ENCODE measurements at places on chromosomes 12 and 14. TPM values are rescaled to one million over a fixed set of nuclear protein-coding genes. Genes with fewer than 3 reads are reported as not detected.

The FGF6 gene
- not detected for total RNA-seq

- no peaks in the 10 kb centered on the region for H3K36me3 ChIP-seq
- H3K4me1 ChIP-seq: no peaks in the 10 kb centered on the region
- H3K27ac ChIP-seq: no peak overlapping the region
- H3K27me3 ChIP-seq: no peaks in the 10 kb centered on the region
- H3K4me3 ChIP-seq: no peak overlapping the region
Observed at GRCh38 chr12:66662179-66662578, 16.7 kb downstream of the GRIP1 start.

- no peaks in the 10 kb centered on the region for H3K36me3 ChIP-seq
- DNase-seq: no peak
- no peaks in the 10 kb centered on the region for H3K4me1 ChIP-seq
- H3K27ac ChIP-seq: no peak overlapping the region
- H3K27me3 ChIP-seq: no peaks in the 10 kb centered on the region
Observed at GRCh38 chr14:63277591-63278183, 41.0 kb downstream of the GPHB5 start.

The GALNT9 gene
- not detected for total RNA-seq

DNA sequence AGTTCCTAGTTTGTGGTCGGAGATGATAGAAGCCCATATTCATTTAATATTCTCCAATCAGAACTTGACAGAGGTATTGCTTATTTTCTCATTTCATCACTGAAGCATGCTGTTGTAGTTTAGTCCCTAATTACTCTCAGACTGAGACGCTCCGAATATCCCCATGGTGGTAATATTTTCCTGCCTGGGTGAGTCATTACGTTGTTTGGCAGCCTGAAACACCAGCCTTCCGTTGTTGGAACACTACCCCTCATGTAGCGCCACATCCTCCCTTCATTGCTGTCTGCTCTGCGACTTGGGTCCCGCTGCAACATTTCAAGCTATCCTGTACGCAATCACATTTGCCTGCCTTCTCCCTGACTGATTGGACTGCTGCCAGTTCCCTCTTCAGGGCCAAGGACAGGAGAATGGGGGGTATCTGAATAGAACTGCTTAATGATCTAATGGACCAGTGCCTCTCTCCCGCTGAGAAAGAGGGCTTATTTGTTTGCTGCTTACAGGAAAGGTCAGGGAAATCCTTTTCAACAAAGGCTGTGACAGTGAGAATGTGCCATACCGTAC is 369.1 kb downstream of the NPAS3 start:
- no peak for DNase-seq
- H3K27ac ChIP-seq: no peak overlapping the region
- no peaks in the 10 kb centered on the region for H3K4me1 ChIP-seq
- no peak overlapping the region for H3K4me3 ChIP-seq
- H3K36me3 ChIP-seq: no peaks in the 10 kb centered on the region

DNA sequence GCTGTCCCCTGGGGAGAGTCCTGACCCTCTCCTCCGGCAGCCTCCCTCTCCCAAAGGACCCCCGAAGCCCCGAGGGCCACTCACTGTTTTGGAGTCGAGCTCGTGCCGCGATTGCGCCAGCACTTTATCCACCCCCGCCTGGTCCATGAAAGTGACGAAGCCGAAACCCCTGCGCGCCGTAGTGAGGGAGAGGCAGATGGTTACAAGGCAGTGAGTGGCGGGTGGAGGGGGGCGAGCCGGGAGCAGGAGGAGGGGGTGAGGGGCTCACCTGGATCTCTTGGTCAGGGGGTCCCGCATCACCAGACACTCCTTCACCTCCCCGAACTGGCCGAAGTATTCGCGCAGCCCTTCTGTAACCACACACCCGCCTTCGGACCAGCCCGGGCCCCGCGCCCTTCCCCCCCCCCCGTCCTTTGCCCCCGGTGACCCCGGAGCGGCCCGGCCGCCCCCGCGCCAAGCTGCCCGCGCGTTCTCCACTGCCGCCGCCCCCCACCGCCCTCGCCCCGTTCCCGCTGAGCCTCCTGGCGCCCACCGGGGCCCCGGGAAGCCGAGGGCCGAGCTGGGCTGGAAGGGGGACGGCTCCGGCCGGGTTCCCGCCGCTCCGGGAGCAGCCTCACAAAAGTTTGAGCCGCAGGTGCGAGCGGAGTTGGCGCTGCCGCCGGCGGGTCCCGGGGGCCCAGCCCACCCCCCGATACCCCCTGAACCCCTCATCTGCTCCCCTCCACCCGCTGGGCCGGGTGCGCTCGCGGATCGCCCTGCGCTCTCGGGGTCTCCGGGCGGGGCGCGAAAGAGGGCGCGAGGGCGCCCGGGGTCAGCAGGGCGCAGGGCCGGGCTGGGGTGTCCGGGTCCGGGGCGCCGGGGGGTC is 808 bp downstream of the MSI1 start:
- no peaks in the 10 kb centered on the region for H3K36me3 ChIP-seq
- peaks cover 44% of the 10 kb centered on the region for H3K4me1 ChIP-seq
- peak overlapping the region; percentile 68 for H3K4me3 ChIP-seq
- H3K27ac ChIP-seq: peak overlapping the region; percentile 22
- H3K27me3 ChIP-seq: no peaks in the 10 kb centered on the region

The DEPDC4 gene
- total RNA-seq: 1.4 TPM

DNA sequence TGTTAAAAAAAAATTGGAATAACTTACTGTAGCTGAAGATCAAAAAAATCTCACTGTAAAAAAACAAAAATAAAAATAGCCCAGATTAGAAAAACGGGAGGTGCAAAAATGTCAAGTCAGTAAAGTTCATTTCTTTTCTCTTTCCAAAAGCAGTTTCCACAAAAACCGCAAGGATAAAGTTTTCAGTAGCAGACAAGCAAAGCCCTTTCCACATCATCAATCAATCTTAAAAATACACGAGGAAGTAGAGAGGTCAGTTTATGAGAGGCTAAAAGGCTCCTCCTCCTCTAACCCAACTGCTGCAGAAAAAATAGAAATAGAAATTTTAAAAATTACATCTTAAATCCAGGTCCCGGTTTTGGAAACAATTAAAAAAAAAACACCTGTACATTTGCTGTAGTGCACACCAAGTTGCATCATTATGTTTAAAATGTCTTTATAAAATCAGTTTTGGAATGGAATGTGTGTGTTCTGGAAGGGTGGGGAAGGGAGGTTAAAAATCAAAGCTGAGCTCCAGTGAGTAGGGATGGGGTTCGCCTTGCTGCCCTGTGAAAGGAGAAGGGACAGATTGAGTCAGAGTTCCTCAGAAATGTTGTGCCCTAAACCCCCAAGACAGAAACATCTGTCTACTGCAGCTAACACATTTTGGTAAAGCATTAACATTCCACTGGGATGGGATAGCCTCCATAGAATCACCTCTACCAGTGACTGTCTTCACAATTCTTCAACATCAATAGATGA is 5.8 kb downstream of the HNRNPC start:
- no peak overlapping the region for H3K4me3 ChIP-seq
- no peak for DNase-seq
- H3K27ac ChIP-seq: peak overlapping the region; percentile 13
- no peaks in the 10 kb centered on the region for H3K4me1 ChIP-seq
- H3K36me3 ChIP-seq: peaks cover 55% of the 10 kb centered on the region

DNA sequence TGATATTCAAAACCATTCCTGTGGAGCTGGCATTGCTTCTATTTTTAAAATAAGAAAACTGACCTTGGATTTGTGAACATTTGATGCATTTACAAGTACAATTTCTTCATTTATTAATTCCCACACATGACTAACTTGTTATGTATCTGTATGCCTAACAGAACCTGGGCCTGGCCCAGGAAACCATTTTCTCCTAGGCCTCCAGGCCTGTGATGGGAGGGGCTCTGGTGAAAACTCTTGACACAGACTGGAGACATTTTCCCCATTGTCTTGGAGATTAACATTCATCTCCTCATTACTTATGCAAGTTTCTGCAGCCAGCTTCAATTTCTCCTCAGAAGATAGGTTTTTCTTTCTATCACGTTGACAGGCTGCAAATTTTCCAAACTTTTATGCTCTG is 42.0 kb downstream of the GLIPR1L2 start:
- no peak for DNase-seq
- no peaks in the 10 kb centered on the region for H3K36me3 ChIP-seq
- no peaks in the 10 kb centered on the region for H3K27me3 ChIP-seq
- no peaks in the 10 kb centered on the region for H3K4me1 ChIP-seq

DNA sequence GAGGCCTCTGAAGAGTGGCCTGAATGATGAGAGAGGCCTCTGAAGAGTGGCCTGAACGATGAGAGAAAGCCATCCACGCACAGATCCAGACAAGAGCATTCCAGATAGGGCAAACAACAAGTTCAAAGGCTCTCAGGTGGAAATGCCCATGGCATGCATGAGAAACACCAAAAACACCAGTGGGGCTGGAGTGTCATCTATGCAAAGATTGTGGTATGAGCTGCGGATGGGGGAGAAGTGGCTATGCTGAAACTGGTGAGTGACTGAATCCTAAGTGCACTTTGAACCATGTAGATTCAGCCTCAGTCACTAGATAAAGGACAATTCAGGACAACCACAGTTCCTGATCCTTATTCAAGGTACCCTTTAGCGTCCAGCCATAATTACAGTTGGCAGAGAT is 79.4 kb upstream of the GZMB start:
- H3K4me3 ChIP-seq: no peak overlapping the region
- DNase-seq: no peak
- no peak overlapping the region for H3K27ac ChIP-seq
- no peaks in the 10 kb centered on the region for H3K27me3 ChIP-seq
- no peaks in the 10 kb centered on the region for H3K4me1 ChIP-seq

GRCh38 chr14:77623201-77623600 is 6.8 kb upstream of the SPTLC2 start:
- H3K36me3 ChIP-seq: no peaks in the 10 kb centered on the region
- no peak overlapping the region for H3K27ac ChIP-seq
- H3K4me1 ChIP-seq: no peaks in the 10 kb centered on the region
- no peak for DNase-seq
- H3K27me3 ChIP-seq: no peaks in the 10 kb centered on the region

The TAC3 gene
- total RNA-seq: 9.6 TPM

GRCh38 chr12:94255006-94255405 is 106.6 kb downstream of the PLXNC1 start:
- DNase-seq: no peak
- no peak overlapping the region for H3K27ac ChIP-seq
- H3K4me1 ChIP-seq: no peaks in the 10 kb centered on the region
- H3K36me3 ChIP-seq: no peaks in the 10 kb centered on the region

GRCh38 chr12:69897744-69898143 is 72.7 kb downstream of the MYRFL start:
- H3K4me3 ChIP-seq: no peak overlapping the region
- no peak overlapping the region for H3K27ac ChIP-seq
- DNase-seq: no peak

The ERBB3 gene
- 61.9 TPM for total RNA-seq

- H3K4me3 ChIP-seq: no peak overlapping the region
- no peak for DNase-seq
- peaks cover 28% of the 10 kb centered on the region for H3K4me1 ChIP-seq
Observed at GRCh38 chr12:57220770-57221168, 4.2 kb downstream of the NXPH4 start.

DNA sequence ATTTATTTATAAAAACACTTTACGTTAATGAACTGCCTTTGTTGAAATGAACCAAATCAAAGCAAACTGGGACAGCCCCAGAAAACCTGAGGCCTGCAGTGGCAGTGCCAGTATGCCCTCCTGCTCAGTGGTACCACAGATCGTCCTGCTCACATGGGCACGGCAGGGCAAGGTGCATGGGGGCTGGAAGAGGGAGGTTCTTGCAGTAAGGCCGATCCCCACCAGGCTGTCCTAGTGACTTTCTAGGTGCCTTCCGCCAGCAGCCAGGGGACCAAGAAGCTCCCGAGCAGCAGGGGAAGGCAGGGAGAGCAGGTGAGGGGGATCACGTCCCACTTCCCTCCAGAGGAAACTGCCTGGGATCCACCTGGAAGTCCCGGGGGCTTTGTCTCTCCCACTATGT is 63.9 kb downstream of the TESC start:
- H3K27ac ChIP-seq: no peak overlapping the region
- no peaks in the 10 kb centered on the region for H3K36me3 ChIP-seq
- no peak for DNase-seq
- no peaks in the 10 kb centered on the region for H3K4me1 ChIP-seq
- H3K27me3 ChIP-seq: no peaks in the 10 kb centered on the region
- H3K4me3 ChIP-seq: no peak overlapping the region

- no peaks in the 10 kb centered on the region for H3K27me3 ChIP-seq
- H3K4me3 ChIP-seq: no peak overlapping the region
- DNase-seq: no peak
- no peak overlapping the region for H3K27ac ChIP-seq
- H3K36me3 ChIP-seq: no peaks in the 10 kb centered on the region
Observed at GRCh38 chr14:68757618-68758081, 35.2 kb downstream of the ZFP36L1 start.

GRCh38 chr12:27148791-27149190 is 66.4 kb upstream of the C12orf71 start:
- H3K27ac ChIP-seq: no peak overlapping the region
- no peaks in the 10 kb centered on the region for H3K27me3 ChIP-seq

- H3K27ac ChIP-seq: no peak overlapping the region
- peaks cover 34% of the 10 kb centered on the region for H3K4me1 ChIP-seq
- no peak for DNase-seq
- no peak overlapping the region for H3K4me3 ChIP-seq
- no peaks in the 10 kb centered on the region for H3K27me3 ChIP-seq
Observed at GRCh38 chr14:59359431-59360124, 105.6 kb downstream of the GPR135 start.

GRCh38 chr14:90499121-90499520 is 102.3 kb downstream of the CALM1 start:
- no peaks in the 10 kb centered on the region for H3K27me3 ChIP-seq
- H3K36me3 ChIP-seq: no peaks in the 10 kb centered on the region
- no peak overlapping the region for H3K4me3 ChIP-seq
- peak; percentile 23 for DNase-seq

The CD163L1 gene
- 7.2 TPM for total RNA-seq

- no peak for DNase-seq
- H3K27me3 ChIP-seq: no peaks in the 10 kb centered on the region
- peak overlapping the region; percentile 60 for H3K27ac ChIP-seq
- peaks cover 38% of the 10 kb centered on the region for H3K4me1 ChIP-seq
- no peaks in the 10 kb centered on the region for H3K36me3 ChIP-seq
Observed at GRCh38 chr14:91348845-91349465, 68.7 kb downstream of the CCDC88C start.

DNA sequence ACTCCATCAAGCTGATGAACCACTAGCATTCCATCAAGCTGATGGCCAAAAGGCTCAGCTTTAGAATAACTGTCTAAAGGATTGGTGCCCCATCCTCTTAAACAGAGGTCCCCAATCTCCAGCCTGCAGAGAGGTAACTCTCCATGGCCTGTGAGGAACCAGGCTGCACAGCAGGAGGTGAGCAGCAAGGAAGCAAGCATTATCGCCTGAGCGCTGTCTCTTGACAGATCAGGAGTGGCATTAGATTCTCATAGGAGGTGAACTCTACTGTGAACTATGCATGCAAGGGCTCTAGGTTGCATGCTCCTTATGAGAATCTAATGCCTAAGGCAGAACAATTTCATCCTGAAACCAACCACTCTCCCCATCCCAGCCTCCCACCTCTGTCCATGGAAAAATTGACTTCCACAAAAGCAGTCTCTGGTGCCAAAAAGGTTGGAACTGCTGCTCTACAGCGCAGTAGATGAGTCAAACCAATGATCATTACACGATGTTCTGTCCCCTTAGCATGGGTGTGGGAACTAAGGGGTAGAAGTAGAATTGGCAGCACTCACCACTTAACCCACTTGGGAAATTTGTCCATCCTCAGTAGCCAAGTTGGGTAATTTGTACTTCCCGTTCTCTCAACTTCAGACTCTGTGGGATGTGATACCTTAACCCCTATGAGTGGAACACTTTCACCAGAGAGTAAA is 66.9 kb downstream of the ANKS1B start:
- H3K4me3 ChIP-seq: no peak overlapping the region
- no peaks in the 10 kb centered on the region for H3K27me3 ChIP-seq
- H3K36me3 ChIP-seq: no peaks in the 10 kb centered on the region
- no peaks in the 10 kb centered on the region for H3K4me1 ChIP-seq
- DNase-seq: no peak

The MYF5 gene
- total RNA-seq: not detected

Measured in Peyer's patch (tissue), 4 donors.